ENCODE measurements at places on chromosomes 13 and 19. TPM values are rescaled to one million over a fixed set of nuclear protein-coding genes. Genes with fewer than 3 reads are reported as not detected.

ZNF700 gene
- total RNA-seq: 11.4 TPM

ZNF222 gene
- 4.6 TPM for total RNA-seq

GDF15 gene
- total RNA-seq: 19.1 TPM

ETV2 gene
- 1.7 TPM for total RNA-seq

METTL21C gene
- not detected for total RNA-seq

GRCh38 chr19:6393074-6393982, at the start of gene GTF2F1:
Gene GTF2F1 (minus strand): TSS chr19:6393164. CDS start chr19:6392995, 169 bp downstream.
- no peaks in the 10 kb centered on the region for H3K27me3 ChIP-seq

GRCh38 chr13:30314069-30314468, 6.7 kb upstream of the KATNAL1 start:
- peaks cover 5% of the 10 kb centered on the region for H3K4me1 ChIP-seq
- H3K27ac ChIP-seq: no peak overlapping the region
- no peak overlapping the region for H3K4me3 ChIP-seq
- no peaks in the 10 kb centered on the region for H3K36me3 ChIP-seq

- peaks cover 4% of the 10 kb centered on the region for H3K27me3 ChIP-seq
- peaks cover 11% of the 10 kb centered on the region for H3K36me3 ChIP-seq
- no peak overlapping the region for H3K27ac ChIP-seq
- H3K4me3 ChIP-seq: no peak overlapping the region
- no peak for DNase-seq
Measured at GRCh38 chr13:53075356-53076041, 46.9 kb downstream of the OLFM4 start.

DNA sequence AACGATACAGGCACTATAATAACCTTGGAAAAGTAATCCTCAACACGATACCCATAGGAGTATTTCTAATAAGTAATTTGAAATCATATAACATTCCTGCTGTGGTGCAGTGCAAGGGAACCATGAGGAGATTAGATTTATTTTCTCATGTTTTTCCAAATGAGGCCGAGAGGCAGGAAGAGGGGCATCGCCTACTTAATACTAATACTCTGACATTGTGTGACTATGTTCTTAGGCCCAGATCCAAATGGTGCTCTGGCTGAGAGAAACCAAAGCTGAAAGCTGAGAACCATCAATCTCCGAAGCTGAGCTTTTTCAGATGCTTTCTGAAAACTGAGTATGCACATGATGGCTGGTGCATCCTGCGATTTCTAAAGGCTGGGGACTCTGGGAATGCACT, 248.0 kb upstream of the MAB21L1 start:
- H3K27me3 ChIP-seq: no peaks in the 10 kb centered on the region
- H3K27ac ChIP-seq: no peak overlapping the region
- no peaks in the 10 kb centered on the region for H3K36me3 ChIP-seq

GRCh38 chr19:48837051-48837524, 797 bp upstream of the HSD17B14 start:
- peaks cover 19% of the 10 kb centered on the region for H3K4me1 ChIP-seq
- H3K36me3 ChIP-seq: peaks cover 12% of the 10 kb centered on the region
- peak overlapping the region; percentile 94 for H3K4me3 ChIP-seq
- no peaks in the 10 kb centered on the region for H3K27me3 ChIP-seq
- DNase-seq: peak; percentile 97

DNA sequence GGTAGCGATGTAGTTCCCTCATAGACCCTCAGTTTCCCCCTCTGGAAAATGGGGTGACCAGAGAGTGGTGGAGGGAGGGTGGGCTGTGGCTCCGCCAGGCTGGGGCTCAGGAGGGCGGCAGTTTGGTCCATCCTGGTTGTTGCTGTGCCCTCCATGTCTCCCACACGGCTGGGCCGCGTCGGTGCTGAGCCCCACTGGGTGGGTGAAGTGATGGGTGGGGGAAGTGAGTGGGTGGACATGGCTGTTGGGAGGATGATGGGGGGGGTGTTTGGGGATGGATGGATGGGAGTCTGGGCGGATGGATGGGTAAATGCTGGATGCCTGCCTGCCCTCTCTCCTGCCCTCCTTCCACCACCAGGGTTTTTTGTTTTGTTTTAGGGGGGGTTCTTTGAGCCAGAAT, 16.6 kb upstream of the EHD2 start:
- no peaks in the 10 kb centered on the region for H3K27me3 ChIP-seq
- H3K4me3 ChIP-seq: no peak overlapping the region
- H3K36me3 ChIP-seq: peaks cover 20% of the 10 kb centered on the region
- no peak overlapping the region for H3K27ac ChIP-seq
- DNase-seq: no peak
- H3K4me1 ChIP-seq: 0 out of 2 replicates have a peak, but pooled peaks cover 2% of the 10 kb centered on the region

DNA sequence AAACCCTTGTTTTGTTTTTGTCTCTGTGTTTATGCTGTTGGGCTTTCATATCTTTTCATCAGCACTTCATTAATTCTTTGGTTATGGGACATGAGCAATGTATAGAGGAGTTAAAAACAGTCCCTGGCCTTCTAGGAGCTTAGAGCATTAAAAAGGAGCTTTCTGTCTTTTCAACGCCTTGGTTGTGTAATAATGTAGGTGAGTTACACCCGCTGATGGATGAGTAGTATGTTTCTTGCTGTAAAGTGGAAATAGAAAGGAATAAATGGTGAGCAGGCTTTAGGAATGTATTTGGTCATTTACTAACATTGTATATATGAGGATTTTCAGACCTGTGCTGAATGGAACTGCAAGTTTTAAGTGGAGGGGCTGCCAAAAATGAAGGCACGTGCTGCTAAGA, 121.5 kb upstream of the RNF113B start:
- H3K36me3 ChIP-seq: no peaks in the 10 kb centered on the region
- H3K27me3 ChIP-seq: no peaks in the 10 kb centered on the region
- H3K4me1 ChIP-seq: peaks cover 37% of the 10 kb centered on the region
- no peak for DNase-seq
- no peak overlapping the region for H3K4me3 ChIP-seq

GRCh38 chr19:43847246-43847645, 20.1 kb downstream of the ZNF283 start:
- H3K27ac ChIP-seq: no peak overlapping the region
- no peak for DNase-seq
- no peak overlapping the region for H3K4me3 ChIP-seq
- H3K27me3 ChIP-seq: peaks cover 9% of the 10 kb centered on the region

DNA sequence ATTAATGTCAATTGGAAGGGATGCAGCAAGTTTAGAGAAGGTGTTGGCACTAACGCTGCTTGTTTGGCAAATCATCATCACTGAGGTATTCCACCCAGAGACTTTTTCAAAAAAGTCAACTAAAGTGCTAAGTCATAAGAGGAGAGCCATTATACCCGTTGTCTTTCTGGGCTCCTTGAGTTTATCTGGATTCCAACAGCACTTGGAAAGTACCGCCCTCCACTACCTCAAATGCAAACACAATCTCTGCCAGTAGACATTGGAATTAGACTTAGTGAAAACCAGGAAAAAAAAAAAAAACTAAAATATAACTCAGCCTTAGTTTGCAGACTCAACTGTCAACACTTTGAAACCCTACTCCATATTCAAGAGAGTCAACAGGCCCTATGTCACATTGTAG, 266.0 kb downstream of the ITGBL1 start:
- no peaks in the 10 kb centered on the region for H3K36me3 ChIP-seq
- no peak overlapping the region for H3K27ac ChIP-seq
- no peaks in the 10 kb centered on the region for H3K4me1 ChIP-seq
- no peak for DNase-seq
- no peaks in the 10 kb centered on the region for H3K27me3 ChIP-seq

DNA sequence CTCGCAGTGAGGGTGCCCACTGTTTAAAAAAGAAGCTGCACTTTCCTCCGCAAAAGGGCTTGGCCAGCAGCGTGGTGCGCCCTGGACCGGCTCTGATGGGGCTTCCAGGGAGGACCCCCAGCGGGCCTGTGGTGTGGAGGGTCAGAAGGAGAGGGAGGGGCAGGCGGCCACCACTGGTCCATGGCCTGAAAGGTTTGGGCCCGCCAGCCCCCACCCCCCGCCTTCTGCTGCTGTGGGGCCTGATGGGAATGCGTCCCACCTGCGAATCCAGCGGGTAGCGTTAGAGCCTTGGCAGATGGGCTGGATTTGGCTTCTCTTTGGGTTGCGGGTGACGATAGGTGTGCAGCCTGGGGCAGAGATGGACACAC, 34.7 kb downstream of the TMEM255B start:
- H3K36me3 ChIP-seq: no peaks in the 10 kb centered on the region
- H3K27ac ChIP-seq: peak overlapping the region; percentile 33
- H3K4me3 ChIP-seq: no peak overlapping the region
- H3K27me3 ChIP-seq: no peaks in the 10 kb centered on the region
- 0 out of 2 replicates have a peak, but pooled peaks cover 2% of the 10 kb centered on the region for H3K4me1 ChIP-seq
